ENCODE measurements at places on chromosomes 5 and 9.

- DNase-seq = peak; percentile 97
These were observed 132.5 kb downstream of the CDH18 start for GRCh38 chr5:19855453-19855852.

- no peak for DNase-seq
These were observed 123.9 kb upstream of the ABCA1 start for GRCh38 chr9:105051897-105052296.

DNA sequence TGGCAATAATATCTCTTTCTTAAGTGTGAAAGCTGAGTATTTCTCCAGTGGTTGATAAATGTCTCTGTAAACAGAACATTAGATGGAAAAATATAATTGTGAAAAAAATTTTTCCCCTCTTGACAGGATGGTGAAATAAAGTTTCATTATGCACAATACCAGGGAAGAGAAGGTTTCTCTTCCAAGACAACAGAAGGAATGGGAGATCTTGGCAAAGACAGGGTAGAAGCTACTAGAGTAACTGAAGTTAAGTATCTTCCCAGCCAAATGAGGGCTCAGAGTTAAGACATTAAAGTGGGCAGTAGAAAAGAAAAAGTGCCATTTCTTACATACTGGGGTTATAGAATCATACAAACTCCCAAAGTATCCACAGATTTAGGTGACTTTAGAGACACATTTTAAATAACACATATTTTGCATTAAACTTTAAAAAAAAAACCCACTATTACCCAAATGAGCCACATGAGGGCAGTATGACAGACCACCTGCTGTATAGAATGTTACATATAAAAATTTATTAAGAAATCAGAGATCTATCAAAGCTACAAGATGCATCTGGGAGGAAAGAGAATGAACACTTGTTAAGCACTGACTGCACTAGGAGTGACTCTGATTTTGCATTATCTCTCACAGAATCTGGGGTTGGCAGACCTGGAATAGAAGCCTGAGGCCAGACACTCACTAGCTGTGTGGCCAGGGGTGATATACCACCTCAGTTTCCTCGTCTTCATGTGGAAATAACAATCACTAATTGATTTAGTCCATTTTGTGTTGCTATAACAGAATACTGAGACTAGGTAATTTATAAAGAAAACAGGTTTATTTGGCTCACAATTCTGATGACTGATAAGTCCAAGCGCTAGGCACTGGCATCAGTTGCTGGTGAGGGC is 98.5 kb downstream of the ARSB start:
- DNase-seq = no peak

DNA sequence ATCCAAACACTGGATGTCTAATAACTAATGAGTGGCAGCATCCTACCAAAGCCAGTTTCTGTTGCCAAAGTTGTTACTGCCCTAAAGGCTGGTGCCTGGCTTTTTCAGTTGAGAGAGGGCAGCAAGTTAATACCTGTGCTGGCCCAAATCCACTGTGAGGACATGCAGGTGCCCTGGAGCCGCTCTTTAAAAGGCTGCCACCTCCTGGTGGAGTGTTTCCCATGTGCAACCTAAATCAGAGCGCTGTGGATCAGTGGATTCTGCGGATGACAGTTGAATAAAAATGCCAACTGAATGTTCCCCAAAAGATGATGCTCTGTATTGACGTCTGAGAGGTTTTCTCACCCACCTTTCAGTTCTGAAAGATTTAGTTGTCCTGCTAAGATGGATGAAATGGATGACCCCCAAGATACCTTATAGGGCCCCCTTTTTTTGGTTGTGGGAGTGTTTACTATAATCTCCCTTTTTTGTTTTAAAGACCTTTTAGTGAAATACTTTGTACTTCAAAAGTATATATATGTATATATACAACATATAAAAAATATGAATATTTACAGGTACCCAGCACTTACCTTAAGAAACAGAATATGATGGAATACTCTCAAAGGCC is 146.4 kb downstream of the EGFLAM start:
- DNase-seq = peak; percentile 32

GRCh38 chr9:134902936-134903335 is 14.8 kb downstream of the FCN1 start:
- DNase-seq = no peak

GRCh38 chr5:20213803-20214202 is 225.8 kb upstream of the CDH18 start:
- DNase-seq = no peak

Data from NCI-H2171 treated with DMSO at 0.1 percent for 48 hours (cell line).